Activated CD4-positive, alpha-beta T cell treated with anti-CD3 and anti-CD28 coated beads, Interleukin-2, amount 10 ng/mL, durations not matched to agents 24 days and 14 days (primary cell): ENCODE measurements at places on chromosomes 12 and 14. TPM values are rescaled to one million over a fixed set of nuclear protein-coding genes. Genes with fewer than 3 reads are reported as not detected.

DNA sequence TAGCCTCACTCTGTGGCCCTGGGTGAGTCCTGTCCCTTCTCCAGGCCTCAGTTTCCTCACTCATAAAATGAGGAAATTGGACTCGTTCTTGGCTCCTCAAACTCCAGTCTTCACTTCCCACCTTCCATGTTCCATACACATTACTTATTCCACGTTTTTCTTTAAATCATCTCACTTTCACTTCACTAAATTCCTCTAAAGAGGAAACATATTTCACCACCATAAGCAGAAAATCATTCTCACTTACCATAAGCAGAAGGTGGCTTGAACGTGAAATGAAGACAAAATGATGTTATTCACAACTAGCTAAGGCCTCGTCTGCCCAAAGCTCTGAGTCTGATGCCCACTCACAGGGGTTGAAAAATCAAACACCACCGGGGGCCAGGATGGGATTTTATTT, 278.3 kb downstream of the ADGRD1 start:
- no peak for DNase-seq
- H3K4me1 ChIP-seq: peaks cover 2% of the 10 kb centered on the region
- H3K4me3 ChIP-seq: no peak overlapping the region
- no peak overlapping the region for H3K27ac ChIP-seq
- no peaks in the 10 kb centered on the region for H3K36me3 ChIP-seq
- no peaks in the 10 kb centered on the region for H3K27me3 ChIP-seq

DNA sequence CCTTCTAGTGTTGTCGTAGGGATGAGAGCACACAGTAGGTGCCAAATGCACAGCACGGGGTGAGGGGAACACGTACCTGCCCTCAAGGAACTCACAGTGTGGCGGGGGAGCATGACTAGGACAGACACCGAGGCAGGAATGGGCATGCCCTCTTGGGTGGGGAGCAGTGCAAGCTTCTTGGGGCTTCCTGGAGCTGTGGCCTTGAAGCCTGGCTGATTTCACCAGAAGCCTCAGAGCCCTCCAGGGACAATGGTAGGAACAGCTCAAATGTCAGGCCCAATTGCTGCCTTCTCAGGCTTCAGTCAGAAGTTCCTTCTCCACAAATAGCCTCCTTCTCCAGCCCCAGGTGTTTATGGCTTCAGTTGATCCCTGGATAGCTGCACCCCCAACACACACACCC, 43.4 kb downstream of the TEAD4 start:
- H3K36me3 ChIP-seq: no peaks in the 10 kb centered on the region
- H3K4me3 ChIP-seq: no peak overlapping the region
- H3K27ac ChIP-seq: no peak overlapping the region
- H3K27me3 ChIP-seq: no peaks in the 10 kb centered on the region
- no peaks in the 10 kb centered on the region for H3K4me1 ChIP-seq

DNA sequence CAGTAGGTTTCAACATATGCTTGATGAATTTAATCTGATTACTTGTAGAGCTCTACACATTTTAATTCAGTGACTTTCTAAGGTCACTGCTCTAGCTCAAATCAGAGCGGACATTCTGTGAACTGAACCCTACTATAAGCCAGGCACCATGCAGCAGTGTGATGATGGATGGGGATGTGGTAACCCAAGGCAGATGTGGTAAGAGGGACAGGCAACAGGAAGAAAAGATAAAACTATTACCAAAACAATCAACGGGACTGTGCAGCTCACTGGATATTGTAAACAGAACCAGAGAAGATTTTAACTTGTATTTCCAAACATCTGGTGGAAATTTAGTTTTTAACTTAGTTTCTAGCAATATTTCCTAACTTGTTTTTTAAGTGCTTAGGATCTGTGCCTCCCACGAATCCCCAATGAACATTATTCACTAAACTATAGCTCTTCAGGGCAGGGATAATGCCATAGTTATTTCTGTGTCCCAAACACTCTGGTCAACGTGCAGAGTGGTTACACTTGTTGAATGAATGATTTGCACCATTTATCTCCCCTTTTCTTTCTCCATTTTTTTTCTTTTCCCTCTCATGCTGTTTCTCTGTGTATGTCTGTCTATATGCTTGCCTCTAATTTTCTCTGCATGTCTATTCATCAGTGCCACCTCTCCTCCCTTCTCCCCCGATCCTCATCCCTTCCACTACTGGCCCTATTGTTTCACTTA, 3.0 kb downstream of the ERO1A start:
- peak overlapping the region; percentile 31 for H3K27ac ChIP-seq
- peaks cover 59% of the 10 kb centered on the region for H3K4me1 ChIP-seq
- peak; percentile 79 for DNase-seq
- no peaks in the 10 kb centered on the region for H3K27me3 ChIP-seq
- peaks cover 31% of the 10 kb centered on the region for H3K36me3 ChIP-seq
- peak overlapping the region; percentile 96 for H3K4me3 ChIP-seq

GRCh38 chr14:91113829-91114078, at the start of gene DGLUCY:
TSS of gene DGLUCY (plus strand) at chr14:91114073. CDS start at chr14:91160295, 46,222 bp downstream.
- peaks cover 62% of the 10 kb centered on the region for H3K4me1 ChIP-seq
- H3K36me3 ChIP-seq: peaks cover 21% of the 10 kb centered on the region
- no peak for DNase-seq
- H3K27me3 ChIP-seq: no peaks in the 10 kb centered on the region
- peak within 1 kb of the TSS; percentile 93 for H3K4me3 ChIP-seq
- H3K27ac ChIP-seq: peak within 1 kb of the TSS; percentile 97

GRCh38 chr14:23559010-23559925, 3.2 kb downstream of the THTPA start:
- no peaks in the 10 kb centered on the region for H3K27me3 ChIP-seq
- no peak overlapping the region for H3K4me3 ChIP-seq
- DNase-seq: peak; percentile 90
- H3K4me1 ChIP-seq: peaks cover 34% of the 10 kb centered on the region
- peaks cover 48% of the 10 kb centered on the region for H3K36me3 ChIP-seq

- H3K4me1 ChIP-seq: no peaks in the 10 kb centered on the region
- H3K4me3 ChIP-seq: no peak overlapping the region
- no peak for DNase-seq
Measured at GRCh38 chr12:104906695-104907094, 51.4 kb downstream of the SLC41A2 start.

DNA sequence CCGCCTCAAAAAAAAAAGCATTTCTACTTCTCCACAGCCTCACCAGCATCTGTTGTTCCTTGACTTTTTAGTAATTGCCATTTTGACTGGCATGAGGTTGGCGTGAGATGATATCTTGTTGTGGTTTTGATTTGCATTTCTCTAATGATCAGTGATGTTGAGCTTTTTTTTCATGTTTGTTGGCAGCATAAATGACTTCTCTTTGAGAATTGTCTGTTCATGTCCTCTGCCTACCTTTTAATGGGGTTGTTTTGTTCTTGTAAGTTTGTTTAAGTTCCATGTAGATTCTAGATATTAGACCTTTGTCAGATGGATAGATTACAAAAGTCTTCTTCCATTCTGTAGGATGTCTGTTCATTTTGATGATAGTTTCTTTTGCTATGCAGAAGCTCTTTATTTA, 182.9 kb downstream of the FOXG1 start:
- no peaks in the 10 kb centered on the region for H3K36me3 ChIP-seq
- H3K4me1 ChIP-seq: no peaks in the 10 kb centered on the region
- no peaks in the 10 kb centered on the region for H3K27me3 ChIP-seq
- no peak for DNase-seq
- no peak overlapping the region for H3K27ac ChIP-seq
- no peak overlapping the region for H3K4me3 ChIP-seq

TEX52 gene
- total RNA-seq: 0.17 TPM in 1 of 2 replicates, not detected in the other
